Upper lobe of right lung (tissue), 1 donor: ENCODE measurements at places on chromosomes 2 and 18.
A peak's percentile ranks its signal among the peaks of the same experiment; 100 is the strongest.

- no peak overlapping the region for H3K27ac ChIP-seq
- H3K4me3 ChIP-seq, result no peak overlapping the region
- no peaks in the 10 kb centered on the region for H3K4me1 ChIP-seq
- no peaks in the 10 kb centered on the region for H3K36me3 ChIP-seq
- DNase-seq, result no peak
Measured at GRCh38 chr2:140895378-140895777, 1235.4 kb downstream of the LRP1B start.

DNA sequence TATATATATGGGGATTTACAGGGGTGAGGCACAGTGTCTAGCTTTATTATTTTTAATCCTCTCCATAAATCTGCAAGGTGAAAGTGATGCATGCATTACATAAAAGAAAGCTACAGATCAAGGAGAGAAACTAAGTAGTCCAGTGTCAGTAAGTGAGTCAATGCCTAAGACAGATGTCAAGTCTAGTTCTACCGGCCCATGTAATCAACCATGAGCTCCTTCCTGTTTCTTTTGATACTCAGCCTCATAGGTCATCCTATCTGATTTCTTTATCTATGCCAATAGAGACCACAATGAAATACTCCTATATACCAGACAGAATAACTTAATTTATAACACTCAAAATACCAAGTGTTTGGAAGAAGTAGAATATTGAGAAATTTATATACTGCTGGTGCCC lies 20.2 kb upstream of the GYPC start:
- no peak overlapping the region for H3K27ac ChIP-seq
- no peaks in the 10 kb centered on the region for H3K27me3 ChIP-seq
- no peak for DNase-seq
- no peaks in the 10 kb centered on the region for H3K36me3 ChIP-seq
- no peaks in the 10 kb centered on the region for H3K4me1 ChIP-seq

DNA sequence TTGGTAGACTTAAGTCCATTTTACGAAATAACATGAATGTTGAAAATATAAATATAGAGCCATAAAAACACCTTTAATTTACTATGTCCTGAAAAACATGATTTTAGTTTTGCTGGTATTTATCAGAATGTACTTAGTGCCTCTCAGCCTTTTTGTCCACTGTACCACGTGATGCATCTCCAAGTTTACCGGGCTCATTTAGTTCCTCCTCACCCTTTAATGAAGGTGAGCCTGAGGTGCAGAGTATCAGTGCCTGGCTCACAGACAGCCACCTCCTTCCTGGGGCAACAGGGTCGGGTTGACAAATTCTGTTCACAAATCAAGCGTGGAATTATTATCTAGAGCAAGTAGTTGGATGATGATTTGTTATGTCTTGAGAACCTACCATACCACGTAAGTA lies 420.5 kb upstream of the MEIS1 start:
- no peak overlapping the region for H3K27ac ChIP-seq
- DNase-seq, result no peak
- no peaks in the 10 kb centered on the region for H3K27me3 ChIP-seq
- no peaks in the 10 kb centered on the region for H3K4me1 ChIP-seq
- no peaks in the 10 kb centered on the region for H3K36me3 ChIP-seq

GRCh38 chr2:46779447-46779941 lies 136.1 kb downstream of the MCFD2 start:
- H3K4me1 ChIP-seq, result peaks cover 30% of the 10 kb centered on the region
- no peak overlapping the region for H3K4me3 ChIP-seq
- H3K27ac ChIP-seq, result no peak overlapping the region
- no peaks in the 10 kb centered on the region for H3K36me3 ChIP-seq

GRCh38 chr2:58612973-58613372 lies 371.8 kb upstream of the FANCL start:
- no peaks in the 10 kb centered on the region for H3K4me1 ChIP-seq
- no peaks in the 10 kb centered on the region for H3K36me3 ChIP-seq
- DNase-seq, result no peak
- H3K27ac ChIP-seq, result no peak overlapping the region

DNA sequence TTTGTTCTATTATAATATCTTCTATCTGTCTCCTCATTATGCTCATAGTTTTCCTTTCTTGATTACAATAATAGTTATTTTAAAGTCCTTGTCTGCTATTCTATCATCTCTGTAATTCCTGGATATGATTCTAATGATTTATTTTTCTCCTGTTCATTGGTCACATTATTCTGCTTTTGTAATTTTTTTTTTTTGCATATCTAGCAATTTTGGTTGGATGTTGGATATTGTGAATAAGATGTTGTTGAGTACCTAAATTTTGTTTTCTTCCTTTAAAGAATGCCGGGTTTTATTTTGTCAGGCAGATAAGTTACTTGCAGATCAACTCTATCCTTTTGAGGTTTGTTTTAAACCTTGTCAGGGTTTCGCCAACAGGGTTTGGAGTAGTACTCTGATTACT lies 25.2 kb downstream of the KATNAL2 start:
- H3K27ac ChIP-seq, result no peak overlapping the region
- no peak for DNase-seq
- H3K27me3 ChIP-seq, result no peaks in the 10 kb centered on the region
- no peaks in the 10 kb centered on the region for H3K36me3 ChIP-seq
- H3K4me3 ChIP-seq, result no peak overlapping the region

DNA sequence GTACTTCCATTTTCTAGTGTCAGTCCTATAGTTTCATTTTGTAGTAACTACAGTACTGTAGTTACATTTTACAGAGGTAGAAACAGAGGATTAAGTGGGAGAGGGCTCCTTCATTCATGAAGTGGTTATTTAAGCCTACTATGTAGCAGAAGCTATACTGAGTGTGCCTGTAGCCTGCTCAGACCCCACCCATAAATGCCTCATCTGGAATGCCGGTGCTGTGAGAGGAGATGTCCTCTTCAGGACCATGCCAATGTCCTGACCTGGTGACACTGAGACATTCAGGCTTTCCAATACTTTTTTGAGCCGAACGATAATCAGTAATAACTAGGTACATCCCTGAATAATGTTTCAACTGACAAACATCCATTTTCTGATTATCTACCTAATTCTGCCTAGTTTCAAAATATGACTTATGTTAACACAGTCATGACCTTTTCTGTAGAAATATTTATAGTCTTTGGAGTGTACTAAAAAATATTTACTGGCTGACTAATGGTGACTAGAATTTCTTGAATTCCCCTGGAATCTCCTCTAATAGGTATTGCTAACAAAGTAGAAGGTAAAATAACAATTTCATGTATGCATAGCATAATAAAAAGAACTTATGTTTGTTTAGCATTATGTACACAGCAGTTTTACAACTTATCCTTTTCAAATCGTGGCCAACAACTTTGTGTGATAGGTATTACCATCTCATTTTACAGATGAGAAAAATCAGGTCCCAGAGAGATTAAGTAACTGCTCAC lies 10.2 kb upstream of the ARHGAP28 start:
- no peak overlapping the region for H3K4me3 ChIP-seq
- no peaks in the 10 kb centered on the region for H3K27me3 ChIP-seq
- H3K36me3 ChIP-seq, result no peaks in the 10 kb centered on the region
- DNase-seq, result no peak
- H3K4me1 ChIP-seq, result no peaks in the 10 kb centered on the region

GRCh38 chr2:239312081-239312511 lies 88.7 kb downstream of the HDAC4 start:
- H3K4me1 ChIP-seq, result peaks cover 30% of the 10 kb centered on the region
- H3K27ac ChIP-seq, result no peak overlapping the region
- H3K36me3 ChIP-seq, result no peaks in the 10 kb centered on the region

DNA sequence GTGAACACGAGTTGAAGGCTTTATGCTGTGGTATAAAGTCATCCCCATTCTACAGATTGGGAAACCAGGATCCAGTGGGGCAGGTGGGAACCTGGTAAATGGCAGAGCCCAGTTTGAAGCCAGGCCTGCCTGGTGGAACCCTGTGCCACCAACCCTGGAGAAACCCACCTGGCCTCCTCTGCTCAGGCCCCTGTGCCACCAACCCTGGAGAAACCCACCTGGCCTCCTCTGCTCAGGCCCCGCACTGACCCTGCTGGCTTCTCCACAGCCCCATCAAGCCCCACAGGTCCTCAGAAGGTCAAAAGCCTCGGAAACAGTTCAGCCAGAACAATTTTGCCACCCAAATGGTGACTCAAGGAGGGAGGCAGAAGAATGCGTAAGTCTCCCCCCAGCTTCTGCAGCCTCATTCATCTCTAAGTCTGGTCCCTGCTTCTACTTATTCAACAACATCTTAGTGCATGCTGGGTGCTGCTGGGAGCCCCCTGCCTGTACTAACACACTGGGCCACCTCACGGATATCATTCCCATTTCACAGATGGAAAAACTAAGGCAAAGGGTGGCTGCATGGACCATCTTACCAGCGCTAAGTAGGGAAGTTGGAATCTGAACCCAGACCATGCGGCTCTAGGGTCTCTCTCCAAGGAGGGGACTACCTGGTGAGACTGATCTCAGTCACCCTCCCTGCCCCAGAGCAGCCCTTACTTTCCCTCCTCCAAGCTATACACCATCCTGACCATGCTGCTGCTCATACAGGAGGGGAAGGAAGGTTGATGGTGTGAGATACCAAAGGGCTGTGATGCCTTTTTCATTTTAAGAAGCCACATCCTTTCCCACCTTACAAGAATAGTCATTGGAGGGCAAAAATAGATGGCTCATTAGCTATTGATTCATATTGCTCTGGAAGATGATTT lies 93.7 kb upstream of the ID2 start:
- H3K27ac ChIP-seq, result no peak overlapping the region
- no peaks in the 10 kb centered on the region for H3K36me3 ChIP-seq
- H3K27me3 ChIP-seq, result no peaks in the 10 kb centered on the region
- H3K4me1 ChIP-seq, result peaks cover 8% of the 10 kb centered on the region

- no peaks in the 10 kb centered on the region for H3K27me3 ChIP-seq
- H3K36me3 ChIP-seq, result no peaks in the 10 kb centered on the region
- H3K4me3 ChIP-seq, result no peak overlapping the region
- H3K4me1 ChIP-seq, result no peaks in the 10 kb centered on the region
Measured at GRCh38 chr2:68303033-68303901, 16.5 kb downstream of the CNRIP1 start.

DNA sequence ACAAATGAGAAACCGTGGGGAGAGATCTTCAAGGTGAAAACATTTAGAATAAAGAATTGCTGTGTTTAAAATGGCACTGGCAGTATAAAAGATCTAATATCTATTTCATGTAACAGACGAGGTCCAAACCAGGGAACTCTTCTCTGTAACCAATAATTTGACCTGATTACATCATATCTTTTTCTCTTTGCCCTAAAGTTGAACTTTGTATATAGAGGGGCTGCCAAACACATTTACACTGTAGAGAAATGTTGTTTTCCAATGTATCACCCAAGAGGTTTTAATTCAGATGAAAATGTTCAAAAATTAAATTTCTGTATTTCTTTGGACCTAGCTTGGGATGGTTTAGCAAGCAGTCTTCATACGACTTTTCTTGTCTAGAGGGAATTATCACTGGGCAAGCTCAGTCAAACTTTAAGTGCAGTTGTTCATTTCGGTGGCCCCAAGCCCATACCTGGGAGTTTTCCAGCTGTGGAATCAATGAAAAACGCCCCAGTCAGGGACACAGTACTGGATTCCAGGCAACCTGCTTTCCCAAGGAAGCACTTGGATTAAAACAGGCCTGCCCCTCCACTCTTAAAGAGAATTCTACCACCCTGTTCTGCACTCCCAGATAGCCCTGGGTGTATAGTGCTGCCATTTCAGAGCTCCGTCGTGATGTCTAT lies 208.5 kb upstream of the FN1 start:
- no peak overlapping the region for H3K27ac ChIP-seq
- no peaks in the 10 kb centered on the region for H3K36me3 ChIP-seq
- H3K4me3 ChIP-seq, result no peak overlapping the region
- no peaks in the 10 kb centered on the region for H3K27me3 ChIP-seq
- no peaks in the 10 kb centered on the region for H3K4me1 ChIP-seq
- DNase-seq, result no peak

- no peaks in the 10 kb centered on the region for H3K27me3 ChIP-seq
- H3K27ac ChIP-seq, result peak within 1 kb of the TSS; percentile 76
- no peaks in the 10 kb centered on the region for H3K36me3 ChIP-seq
- peak; percentile 92 for DNase-seq
- peak within 1 kb of the TSS; percentile 88 for H3K4me3 ChIP-seq
- peaks cover 20% of the 10 kb centered on the region for H3K4me1 ChIP-seq
Measured at GRCh38 chr2:61905372-61906185, at the start of gene COMMD1. Gene COMMD1 (plus strand): TSS chr2:61905674. CDS start chr2:61905679, 5 bp downstream.

- no peaks in the 10 kb centered on the region for H3K27me3 ChIP-seq
- peaks cover 8% of the 10 kb centered on the region for H3K4me1 ChIP-seq
- H3K27ac ChIP-seq, result no peak overlapping the region
Measured at GRCh38 chr2:33432871-33433270, 43.6 kb upstream of the RASGRP3 start.

GRCh38 chr18:3452750-3453539 lies 3.0 kb downstream of the TGIF1 start:
- peak overlapping the region; percentile 99 for H3K27ac ChIP-seq
- no peaks in the 10 kb centered on the region for H3K27me3 ChIP-seq
- H3K36me3 ChIP-seq, result peaks cover 19% of the 10 kb centered on the region
- H3K4me3 ChIP-seq, result peak overlapping the region; percentile 79

DNA sequence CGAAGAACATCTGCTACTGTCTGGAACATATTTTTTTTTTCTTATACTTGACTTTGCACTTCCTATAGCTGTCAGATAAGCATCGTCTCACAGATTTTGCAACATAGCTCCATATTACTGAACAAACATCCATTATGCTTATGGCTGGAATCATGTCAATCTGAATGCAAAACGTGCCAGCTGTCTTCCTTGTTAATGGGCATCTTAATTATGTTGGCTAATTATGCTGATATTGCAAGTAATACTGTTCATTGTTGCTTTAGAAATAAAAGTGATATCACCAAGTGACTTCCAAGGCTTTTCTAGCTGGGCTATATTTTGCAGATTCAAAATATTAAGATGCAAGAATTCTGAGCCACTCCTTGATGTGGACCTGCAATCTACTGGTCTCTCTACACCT lies 176.8 kb downstream of the ARL4C start:
- DNase-seq, result no peak
- no peaks in the 10 kb centered on the region for H3K4me1 ChIP-seq
- no peaks in the 10 kb centered on the region for H3K27me3 ChIP-seq

DNA sequence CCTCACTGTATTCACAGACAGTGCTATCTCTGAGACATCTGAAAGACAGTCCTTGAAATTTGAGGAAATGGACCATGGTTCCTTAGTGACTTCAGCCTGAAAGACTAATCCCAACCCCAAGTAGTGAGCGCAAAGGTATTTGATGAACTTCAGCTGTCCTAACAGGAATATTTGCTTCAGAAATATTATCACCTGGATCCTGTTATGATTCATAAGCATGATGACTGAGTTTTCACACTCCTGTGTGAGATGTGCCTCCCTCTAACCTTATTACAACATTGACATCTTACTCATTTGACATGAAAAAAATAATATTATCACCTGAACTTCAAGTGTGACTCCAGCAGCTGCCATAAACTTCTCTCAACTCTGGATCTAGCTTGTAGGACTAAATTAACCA lies 11.6 kb upstream of the MRPL19 start:
- H3K36me3 ChIP-seq, result no peaks in the 10 kb centered on the region
- DNase-seq, result no peak
- no peak overlapping the region for H3K27ac ChIP-seq
- H3K27me3 ChIP-seq, result no peaks in the 10 kb centered on the region
- H3K4me1 ChIP-seq, result no peaks in the 10 kb centered on the region

DNA sequence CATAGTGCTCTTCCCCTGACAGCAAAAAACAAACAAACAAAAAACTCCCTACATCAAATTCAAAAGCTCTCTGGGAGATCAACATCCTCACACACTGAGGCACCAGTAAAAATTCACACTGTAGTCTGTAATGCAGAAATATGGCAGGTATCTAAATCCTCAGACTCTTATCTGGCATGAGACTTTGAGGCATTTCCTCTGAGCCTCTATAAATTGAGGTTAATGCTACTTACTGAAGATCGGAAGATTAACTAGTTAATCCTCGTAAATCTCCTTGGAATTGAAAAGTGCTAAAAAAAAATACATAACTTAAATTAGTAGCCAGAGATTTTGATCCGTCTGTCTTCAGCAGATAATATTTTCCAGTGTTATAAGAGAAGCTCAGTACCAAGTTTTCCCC lies 65.0 kb downstream of the AP1S3 start:
- no peak overlapping the region for H3K27ac ChIP-seq
- H3K4me3 ChIP-seq, result no peak overlapping the region
- H3K36me3 ChIP-seq, result peaks cover 7% of the 10 kb centered on the region
